ENCODE measurements at places on chromosomes 7 and 10.

- no peak for DNase-seq
Observed at GRCh38 chr7:111006040-111006439, 84.9 kb upstream of the LRRN3 start.

DNA sequence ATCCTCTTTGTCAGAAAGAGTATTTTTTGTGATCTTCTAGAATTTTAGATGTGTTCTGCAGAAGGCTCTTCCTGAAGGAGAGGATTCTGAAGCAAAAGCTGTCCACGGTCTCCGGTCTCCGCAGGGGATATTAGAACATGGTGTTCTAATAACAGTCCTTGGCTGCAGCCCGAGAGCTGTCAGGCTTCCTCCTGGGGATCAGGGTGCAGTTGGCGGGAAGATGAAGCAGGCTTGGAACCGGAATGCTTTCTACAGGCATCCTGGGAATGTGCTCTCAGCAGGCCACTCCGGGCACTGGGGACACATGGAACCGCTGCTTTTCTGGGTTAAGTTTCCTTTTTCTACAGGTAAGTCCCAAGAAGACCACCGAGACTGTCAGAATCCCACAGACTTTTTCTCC, 118.6 kb upstream of the PARD3 start:
- DNase-seq: no peak

GRCh38 chr7:117243390-117243789, 79.5 kb downstream of the WNT2 start:
- no peak for DNase-seq

- no peak for DNase-seq
Observed at GRCh38 chr10:16611037-16611436, 89.4 kb upstream of the C1QL3 start.

DNA sequence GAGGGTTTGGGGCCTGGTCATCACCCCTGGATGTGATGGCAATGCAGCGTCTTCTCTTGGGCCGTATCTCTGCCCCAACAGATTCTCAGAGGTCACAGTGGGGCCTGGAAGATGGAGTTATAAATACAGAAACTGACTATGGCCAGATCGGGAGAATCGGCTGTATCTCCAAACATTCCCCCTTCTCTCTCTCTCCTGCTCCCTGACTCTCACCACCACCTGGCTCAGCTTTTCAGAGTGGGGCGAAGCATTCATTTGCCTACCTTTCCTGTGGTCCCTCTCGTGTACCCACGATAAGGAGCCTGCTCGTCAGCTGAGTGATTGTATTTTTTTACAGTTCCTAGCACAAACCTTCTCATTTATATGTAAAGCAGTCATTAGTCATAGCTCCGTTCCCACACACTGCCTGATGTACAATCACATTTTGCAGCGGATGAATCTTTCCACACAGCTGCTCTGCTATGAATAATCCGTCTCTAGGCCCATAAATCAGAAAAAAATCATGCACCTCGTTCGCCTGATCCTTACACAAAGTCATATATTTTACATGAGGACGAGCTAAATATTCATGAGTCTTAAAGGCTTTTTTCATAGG, 23.2 kb upstream of the BTRC start:
- no peak for DNase-seq

- no peak for DNase-seq
Observed at GRCh38 chr7:3594901-3595300, 293.8 kb downstream of the SDK1 start.

- DNase-seq: no peak
Observed at GRCh38 chr7:47461161-47461560, 120.8 kb downstream of the TNS3 start.

DNA sequence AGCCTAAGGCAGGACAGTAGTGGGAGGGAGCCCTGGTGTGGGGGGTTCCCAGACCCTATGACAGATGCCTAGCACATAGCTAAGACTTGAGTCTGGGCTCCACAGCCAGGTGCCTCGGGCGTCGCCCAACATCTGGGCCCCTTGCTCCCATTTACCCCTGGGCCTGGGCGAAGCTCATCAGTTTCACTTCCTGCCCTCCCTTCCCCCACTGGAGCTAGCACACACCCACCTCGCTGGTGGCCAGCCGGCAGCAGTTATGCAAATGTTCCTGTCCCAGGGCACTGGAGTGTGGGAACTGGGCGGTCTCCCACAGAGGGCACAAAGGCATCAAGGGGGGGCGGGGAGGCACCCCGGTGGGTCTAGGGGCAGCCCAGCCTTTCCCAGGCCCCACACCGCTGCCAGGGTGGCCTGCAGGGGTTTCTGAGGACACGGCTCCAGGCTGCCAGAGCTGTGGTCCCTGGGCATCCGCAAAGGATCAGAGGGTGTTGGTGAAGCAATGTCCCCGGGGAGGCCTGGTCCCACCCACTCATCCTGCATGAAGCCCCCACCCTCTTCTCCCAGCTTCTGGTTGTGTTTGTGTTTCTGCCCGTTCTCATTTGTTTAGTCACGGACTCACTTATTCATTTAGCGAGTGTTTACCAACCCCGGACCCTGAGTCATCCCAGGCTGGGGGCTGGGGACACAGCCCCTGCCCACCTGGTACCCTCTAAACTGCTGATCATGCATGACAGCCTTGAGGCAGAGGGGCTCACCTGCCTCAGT, 20.4 kb downstream of the SH2B2 start:
- DNase-seq: no peak

- no peak for DNase-seq
Observed at GRCh38 chr7:117005449-117005848, 52.1 kb downstream of the ST7 start.

DNA sequence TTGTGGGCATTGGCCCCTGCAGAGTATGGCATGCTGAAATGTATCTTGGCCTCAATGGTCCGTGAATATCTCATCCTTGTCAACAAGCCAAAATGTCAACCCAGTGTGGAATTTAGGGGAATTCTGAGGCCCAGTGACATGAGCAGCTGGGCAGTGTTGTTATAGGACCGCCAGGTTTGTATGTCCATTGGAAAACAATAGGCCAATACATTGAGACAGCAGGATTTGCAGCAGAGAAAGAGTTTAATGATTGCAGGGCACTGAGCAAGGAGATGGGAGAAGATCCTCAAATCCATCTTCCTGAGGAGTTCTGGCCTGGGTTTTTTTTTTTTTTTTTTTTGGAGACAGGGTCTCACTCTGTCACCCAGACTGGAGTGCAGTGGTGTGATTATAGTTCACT, 95.7 kb upstream of the BAIAP2L1 start:
- DNase-seq: no peak

- DNase-seq: no peak
Observed at GRCh38 chr10:113104047-113104446, 154.0 kb downstream of the TCF7L2 start.

DNA sequence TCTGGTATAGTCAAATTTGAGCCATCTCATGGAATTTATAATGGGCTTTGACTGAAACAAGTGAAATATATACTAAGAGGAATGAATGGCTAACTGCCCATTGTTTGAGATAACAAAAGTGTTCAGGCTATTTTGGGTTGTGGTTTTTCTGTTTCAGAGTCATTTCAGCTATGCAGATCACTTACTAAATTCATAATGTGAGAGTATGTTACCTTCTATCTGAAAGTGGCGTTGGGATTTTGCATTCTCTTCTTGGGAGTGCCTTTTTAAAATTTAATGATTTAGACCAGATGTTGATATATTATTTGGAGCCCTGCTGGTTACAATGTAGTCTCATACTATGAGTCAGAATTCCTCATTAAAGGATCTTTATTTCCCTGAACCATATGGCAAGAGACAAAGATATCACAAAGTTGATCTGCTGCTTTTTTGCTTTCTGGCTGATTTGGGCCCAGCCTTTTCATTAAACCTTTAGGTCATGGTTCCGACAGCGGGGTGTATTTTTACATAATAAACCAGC, 10.4 kb downstream of the VCL start:
- DNase-seq: no peak

GRCh38 chr7:68892236-68892635, 706.0 kb upstream of the AUTS2 start:
- no peak for DNase-seq

- no peak for DNase-seq
Observed at GRCh38 chr7:131581241-131582051, 25.0 kb upstream of the PODXL start.

DNA sequence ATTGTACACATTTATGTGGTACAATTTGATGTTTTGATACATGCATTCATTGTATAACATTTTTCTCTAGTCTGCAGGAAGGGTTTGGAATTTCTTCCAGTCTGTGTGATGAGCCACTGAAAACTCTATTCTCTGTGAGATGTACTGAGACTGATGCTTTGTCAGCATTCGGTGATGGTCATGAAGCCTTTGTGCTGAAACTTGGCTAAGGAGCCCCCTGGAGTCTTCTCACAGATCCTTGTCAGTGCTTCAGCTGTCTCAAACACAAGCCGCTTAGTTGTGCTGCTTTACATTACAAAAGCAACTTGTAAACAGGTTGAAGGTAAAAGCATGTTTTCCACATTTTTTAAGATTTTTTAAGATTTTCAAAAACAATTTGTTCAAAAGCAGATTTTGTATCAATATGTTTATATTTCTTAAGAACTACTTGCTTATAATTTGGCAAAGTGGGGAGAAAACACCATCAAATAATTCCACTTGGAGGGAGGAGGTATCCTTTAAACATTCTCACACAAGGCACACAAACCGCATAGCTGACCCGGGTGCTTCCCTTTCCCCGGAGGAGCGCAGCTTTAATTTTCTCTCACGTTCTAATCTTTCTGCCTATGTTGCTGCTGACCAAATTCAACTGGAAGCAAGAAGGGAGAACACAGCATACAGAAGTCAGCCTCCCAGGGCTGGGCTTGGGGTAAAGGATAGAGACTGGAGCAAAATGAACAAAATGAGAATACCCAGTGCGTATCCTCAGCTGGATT, 249.8 kb upstream of the VSTM2A start:
- no peak for DNase-seq

GRCh38 chr10:12921163-12921562, 80.3 kb downstream of the CCDC3 start:
- DNase-seq: no peak

DNA sequence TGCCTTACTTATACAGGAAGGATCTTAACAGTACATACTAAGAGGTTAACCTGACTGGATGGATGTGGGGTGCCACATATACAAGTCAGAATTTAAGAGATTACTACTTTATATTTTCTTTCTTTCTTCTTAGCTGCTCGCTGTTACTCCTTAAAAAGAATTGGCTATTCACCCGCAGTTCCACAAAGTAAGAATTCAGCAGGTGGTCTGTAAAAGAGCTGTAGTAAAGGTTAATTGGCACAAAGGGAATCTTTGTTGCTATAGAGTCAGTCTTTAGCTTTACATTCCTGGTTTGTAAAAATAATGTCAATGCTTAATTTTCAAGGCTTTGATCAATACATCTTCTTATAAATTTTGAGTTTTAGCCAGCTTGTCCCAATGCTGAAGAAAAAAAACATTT, 43.2 kb downstream of the RALA start:
- no peak for DNase-seq

GRCh38 chr10:121078672-121079102, 227.5 kb downstream of the WDR11 start:
- DNase-seq: no peak

- DNase-seq: no peak
Observed at GRCh38 chr10:28684986-28685580, 7.8 kb downstream of the BAMBI start.

DNA sequence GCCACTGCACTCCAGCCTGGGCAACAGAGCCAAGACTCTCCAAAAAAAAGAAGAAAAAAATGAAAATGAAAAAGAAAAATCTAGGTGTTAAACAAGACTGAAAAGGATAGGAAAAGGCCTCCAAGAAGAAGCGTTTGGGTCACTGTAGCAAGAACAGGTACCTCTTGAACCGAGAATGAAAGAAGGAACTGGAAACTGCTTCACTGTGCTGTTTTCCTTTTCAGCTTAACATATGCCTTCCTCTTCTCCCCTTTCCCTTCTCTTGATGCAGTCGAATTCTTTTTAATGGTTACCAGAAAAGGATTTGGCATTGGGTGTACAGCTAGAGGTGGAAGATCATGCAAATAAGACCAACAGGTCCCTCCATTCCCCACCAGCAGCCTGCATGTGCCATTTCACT, 28.1 kb downstream of the LRRC4 start:
- DNase-seq: no peak

DNA sequence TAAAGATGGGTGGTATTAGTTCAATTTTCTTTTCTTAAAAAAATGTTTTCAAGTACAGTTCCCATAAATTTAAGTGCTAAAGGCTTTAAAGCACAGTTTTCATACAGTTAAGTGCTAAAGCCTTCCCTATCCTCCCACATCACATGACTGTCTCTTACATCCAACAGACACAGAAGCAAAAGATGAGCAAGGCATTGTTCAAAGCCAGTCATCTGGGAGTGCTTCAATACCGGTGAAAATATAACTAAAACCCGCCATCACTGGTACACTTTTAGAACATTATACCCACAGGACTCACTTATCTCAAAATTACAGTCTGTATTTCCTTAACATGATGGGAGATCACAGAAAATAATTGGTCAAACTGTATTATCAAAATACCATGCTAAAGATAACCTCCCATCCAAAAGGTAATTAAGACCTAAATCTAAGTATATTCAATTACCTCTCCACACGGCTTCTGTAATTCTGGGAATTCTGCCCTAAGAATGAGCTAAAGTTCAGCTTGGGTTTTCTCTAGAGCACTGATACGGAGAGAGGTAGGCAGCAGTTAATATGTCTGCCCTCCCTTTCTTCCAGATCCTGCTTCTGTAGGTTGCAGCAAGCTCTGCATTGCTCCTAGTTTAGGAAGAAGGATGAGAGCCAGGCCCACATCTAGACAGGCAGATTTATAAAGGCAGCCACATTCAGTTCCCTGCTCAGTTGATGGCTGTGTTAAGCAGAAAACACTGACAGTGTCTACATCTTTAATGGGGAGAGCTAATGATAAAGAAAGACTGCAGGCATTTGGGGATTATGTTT, 474.8 kb upstream of the PFKP start:
- no peak for DNase-seq

GRCh38 chr7:33118383-33118782, 9.2 kb upstream of the RP9 start:
- DNase-seq: no peak

GRCh38 chr7:30912986-30913811, 1.5 kb downstream of the AQP1 start:
- DNase-seq: no peak

DNA sequence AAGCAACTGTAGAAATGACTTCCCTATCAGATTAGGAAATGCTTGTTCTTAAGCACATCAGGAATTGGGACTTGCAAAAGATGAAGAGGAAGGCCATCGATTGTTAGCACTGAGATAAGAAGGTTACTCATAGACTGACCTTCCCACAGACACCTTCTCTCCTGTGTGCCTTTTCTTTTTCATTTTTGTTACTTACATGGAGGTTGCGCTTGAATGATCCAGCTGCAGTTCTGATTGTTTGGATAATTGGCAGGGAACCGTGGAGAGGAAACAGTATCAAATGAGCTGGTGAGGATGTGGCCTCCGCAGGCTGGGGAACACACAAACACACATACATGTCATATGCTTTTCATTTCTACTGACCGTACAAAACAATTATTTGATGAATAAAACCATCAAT, 134.9 kb upstream of the RSU1 start:
- no peak for DNase-seq

- DNase-seq: no peak
Observed at GRCh38 chr7:44716205-44716604, 32.4 kb upstream of the ZMIZ2 start.

- DNase-seq: no peak
Observed at GRCh38 chr7:69790977-69791724, 192.9 kb downstream of the AUTS2 start.

GRCh38 chr7:85567983-85568382, 381.1 kb upstream of the SEMA3D start:
- no peak for DNase-seq

All from stimulated activated CD8-positive, alpha-beta memory T cell treated with anti-CD3 and anti-CD28 coated beads, Interleukin-4, amount 100 ng/mL, for 1 hour (primary cell).